ENCODE measurements at places on chromosomes 16 and 17.

- DNase-seq, result no peak
Measured at GRCh38 chr16:25633549-25633948, 58.2 kb upstream of the HS3ST4 start.

- DNase-seq, result no peak
Measured at GRCh38 chr16:5928476-5929065, 831.0 kb upstream of the EEF2KMT start.

DNA sequence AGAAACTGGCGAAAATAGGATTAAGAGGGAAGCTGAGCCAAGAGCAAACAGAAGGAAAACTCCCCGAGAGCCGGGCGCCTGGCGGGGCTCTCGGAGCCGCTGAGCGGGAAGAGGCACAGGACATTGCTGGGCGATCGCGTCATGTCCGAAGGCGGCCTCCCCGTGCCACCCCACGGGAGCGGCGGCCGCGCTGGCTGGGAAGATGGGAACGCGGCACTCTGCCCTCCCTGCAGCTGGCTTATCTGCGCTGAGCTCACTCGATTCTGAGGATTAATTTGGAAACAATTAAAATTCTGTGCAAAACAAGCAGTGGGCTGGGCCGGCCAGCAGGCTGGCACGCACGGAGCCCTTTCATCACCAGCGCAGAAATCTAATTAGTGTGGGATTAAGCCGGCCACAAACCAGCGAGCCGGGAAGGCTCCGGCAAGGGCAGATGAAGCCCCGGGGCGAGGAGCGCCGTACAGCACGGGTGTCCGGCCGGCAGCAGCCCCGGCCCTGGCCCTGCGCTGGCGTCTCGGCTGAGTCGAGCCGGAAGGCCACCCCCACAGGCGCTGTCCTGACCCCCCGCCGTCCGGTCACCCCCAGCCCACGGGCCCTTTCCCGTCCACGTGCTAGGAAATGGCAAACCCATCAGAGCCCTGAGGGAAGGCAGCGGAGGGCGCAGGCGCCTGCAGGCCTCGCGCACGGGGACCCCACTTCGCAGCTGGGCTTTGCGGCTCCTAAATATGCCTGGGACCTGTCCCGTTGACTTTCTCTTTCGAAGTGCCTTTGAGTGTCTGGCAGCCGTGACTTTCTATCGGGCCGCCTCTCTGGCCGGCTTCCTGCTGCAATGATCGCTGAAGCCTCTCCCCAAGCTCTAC, 37.9 kb downstream of the SOX8 start:
- DNase-seq, result no peak

GRCh38 chr16:9977333-9977897, 204.8 kb downstream of the GRIN2A start:
- DNase-seq, result no peak

DNA sequence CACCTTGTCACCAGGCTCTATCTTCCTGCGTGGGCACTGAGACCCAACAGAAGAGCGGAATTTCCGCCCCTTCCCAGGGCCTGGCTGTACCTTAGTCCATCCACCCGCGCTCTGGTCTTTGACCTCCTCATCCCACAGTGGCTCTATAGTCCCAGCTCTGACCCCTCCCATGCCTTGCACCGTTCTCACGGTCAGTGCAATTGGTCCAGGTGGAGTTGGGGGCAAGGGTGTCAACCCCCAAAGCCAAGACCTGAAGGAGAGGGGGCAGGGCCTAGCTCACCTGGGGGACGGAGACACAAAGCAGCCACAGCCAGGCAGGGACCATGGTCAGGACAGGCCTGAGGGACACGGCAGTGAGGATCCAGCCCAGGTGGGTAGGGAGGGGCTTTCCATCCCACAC, 944 bp downstream of the CDH16 start:
- no peak for DNase-seq

- peak; percentile 84 for DNase-seq
Measured at GRCh38 chr17:18246880-18247612, 11.5 kb downstream of the FLII start.
